ENCODE measurements at places on chromosomes 1 and 21.

DNA sequence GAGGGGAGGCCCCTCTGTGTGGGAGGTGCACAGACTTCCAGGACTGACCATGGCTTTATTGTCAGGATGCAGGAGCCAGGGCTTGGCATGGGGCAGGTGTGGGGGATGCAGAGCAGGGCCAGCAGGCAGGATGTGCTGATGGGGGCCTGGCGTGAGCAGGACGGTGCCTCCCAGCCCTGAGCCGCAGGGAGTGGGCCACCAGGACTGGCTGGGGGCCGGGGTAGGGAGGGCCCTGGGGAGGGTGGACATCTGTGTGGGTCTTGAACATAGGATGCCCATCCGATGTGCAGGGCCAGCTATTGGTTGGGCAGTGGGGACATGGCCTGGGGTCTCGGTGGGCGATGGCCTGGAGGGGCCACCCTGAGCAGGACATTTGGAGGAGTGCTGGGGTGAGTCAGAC, 15.6 kb downstream of the PRMT2 start:
- no peak for DNase-seq

- no peak for DNase-seq
Measured at GRCh38 chr1:48978413-48978812, 201.7 kb upstream of the BEND5 start.

GRCh38 chr1:233252441-233252840, 43.1 kb downstream of the PCNX2 start:
- no peak for DNase-seq

DNA sequence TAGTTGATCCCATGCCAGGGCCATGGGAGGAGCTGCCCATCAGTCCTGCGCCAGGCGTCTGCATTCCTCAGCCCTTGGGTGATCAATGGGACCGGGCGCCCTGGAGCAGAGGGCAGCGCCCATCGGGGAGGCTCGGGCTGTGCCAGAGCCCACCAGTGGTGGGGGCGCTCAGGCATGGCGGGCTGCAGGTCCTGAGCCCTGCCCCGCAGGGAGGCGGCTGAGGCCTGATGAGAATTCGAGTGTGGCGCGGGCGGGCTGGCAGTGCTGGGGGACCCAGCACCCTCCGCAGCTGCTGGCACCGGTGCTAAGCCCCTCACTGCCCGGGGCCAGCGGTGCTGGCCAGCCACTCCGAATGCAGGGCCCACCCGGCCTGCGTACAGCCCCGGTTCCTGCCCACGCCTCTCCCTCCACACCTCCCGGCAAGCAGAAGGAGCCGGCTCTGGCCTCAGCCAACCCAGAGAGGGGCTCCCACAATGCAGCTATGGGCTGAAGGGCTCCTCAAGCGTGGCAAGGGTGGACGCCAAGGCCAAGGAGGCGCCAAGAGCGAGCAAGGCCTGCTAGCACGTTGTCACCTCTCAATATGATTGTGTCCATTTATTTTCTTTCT, 238.1 kb upstream of the OLFM3 start:
- no peak for DNase-seq

- DNase-seq, result no peak
Measured at GRCh38 chr1:190429932-190430331, 47.7 kb downstream of the BRINP3 start.

GRCh38 chr1:94658221-94658620, 116.7 kb upstream of the F3 start:
- peak; percentile 38 for DNase-seq

DNA sequence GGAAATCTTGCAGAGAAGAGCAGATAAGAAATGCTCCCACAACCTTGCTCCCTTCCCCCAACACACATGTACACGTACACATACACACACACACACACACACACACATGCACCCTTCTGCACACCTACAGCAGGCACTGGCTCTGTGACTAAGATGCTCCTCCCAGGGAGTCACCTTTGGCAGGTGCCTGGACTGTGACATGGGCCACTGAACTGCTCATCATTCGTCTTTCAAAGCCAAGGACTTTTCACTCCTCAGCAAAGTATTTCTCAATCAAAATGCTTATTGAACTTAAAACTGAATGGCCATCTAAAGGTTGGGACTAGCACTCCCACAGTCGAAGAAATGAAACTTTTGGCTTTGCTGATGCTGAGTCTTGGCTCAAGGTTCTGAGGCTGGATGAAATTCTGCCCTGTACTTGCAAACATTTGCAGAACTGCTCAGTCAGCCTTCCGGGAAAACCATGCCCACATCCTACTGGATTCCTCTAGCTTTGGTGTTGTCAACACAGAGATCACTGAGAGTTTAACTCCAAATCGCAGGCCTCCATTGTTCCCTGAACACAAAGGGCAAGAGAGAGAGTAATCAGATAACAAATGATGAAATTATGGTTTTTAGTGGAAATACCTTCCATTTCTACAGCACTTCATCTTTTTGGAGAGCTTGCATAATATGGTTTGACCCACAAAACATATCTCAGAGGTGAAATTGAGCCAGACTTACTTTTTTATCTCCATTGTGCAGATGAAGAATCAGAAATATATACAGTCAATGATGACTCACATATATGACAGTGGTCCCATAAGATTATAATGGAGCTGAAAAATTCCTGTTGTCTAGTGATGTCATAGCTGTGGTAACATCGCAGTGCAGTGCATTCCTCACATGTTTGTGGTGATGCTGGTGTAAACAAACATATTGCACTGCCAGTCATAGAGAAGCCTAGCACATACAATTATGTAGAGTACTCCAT, 72.4 kb upstream of the BCAR3 start:
- peak; percentile 53 for DNase-seq

DNA sequence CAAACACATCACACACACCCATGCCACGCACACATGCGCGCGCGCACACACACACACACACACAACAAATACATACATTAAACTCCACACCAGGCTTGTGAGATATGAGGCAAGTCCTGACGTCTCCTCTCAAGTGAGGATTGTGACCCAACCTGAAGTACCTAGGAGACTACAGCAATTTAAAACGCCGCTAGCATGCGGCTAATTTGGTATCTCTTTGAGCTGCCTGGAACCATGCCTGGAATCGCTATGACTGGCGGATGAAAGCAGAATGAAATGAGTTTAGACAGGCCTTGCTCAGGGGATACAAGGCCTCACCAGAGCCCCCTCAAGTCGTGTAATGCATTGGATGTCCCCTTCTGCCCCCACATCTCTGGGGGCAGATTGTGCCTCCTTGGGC, 1.6 kb upstream of the RAB7B start:
- no peak for DNase-seq

- DNase-seq, result no peak
Measured at GRCh38 chr1:36879613-36880012, 154.7 kb downstream of the GRIK3 start.

GRCh38 chr1:152899883-152900282, 8.5 kb upstream of the IVL start:
- DNase-seq, result no peak

DNA sequence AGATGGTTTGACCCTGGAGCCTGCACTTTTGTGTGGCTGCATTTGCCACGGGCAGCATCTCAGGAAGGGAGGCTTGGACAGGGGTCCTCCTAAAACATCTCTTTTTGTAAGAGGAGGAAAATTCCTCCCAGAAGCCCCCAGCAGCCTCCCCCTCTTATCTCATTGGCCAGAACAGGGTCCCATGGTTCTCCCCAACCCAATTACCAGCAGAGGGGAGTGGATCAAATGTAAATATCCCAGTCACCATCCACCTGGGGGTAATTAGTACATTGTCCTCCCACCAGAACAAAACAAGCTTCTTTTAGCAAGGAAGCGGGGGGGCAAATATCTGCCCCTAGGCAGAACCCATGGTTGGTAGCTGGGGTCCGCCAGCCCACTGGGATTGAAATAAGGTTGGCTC, 44.7 kb upstream of the TENT5B start:
- no peak for DNase-seq

DNA sequence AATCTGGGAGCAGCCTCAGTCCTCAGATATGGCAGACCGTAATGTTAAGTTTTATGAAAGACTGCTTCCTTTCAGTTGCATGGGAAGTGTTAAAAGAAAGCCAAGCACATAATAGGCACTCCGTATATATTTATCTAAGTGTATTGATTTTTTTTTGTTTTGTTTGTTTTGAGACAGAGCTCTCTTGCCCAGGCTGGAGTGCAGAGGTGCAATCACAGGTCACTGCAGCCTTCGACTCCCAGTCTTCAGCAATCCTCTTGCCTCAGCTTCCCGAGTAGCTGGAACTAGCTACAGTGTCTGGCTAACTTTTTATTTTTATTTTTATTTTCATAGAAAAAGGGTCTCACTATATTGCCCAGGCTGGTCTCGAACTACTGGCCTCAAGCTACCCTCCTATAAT, 341.8 kb downstream of the USH2A start:
- no peak for DNase-seq

DNA sequence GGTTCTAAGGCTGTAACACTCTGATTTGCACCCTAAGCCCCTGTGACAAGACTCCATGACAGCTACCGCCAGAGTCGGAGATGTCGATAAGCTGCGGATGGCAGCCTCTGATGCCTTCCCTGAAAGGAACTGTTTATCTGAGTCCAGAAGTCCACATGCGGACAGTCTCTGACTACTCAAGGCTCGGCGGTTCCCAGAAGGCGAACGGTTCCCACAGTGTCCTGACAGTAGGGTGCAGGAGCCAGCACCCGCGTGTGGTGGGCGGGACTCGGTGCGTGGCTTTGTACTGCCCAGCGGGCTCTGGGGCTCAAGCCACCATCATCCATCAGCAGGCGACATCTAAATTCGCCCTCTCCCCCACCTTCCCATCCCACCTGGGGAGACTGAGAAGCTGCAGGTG, 30.7 kb downstream of the LRP8 start:
- DNase-seq, result no peak
